ENCODE measurements at places on chromosomes 5 and 9.

GRCh38 chr5:132469380-132470009 is 21.1 kb downstream of the IRF1 start:
- DNase-seq = no peak

DNA sequence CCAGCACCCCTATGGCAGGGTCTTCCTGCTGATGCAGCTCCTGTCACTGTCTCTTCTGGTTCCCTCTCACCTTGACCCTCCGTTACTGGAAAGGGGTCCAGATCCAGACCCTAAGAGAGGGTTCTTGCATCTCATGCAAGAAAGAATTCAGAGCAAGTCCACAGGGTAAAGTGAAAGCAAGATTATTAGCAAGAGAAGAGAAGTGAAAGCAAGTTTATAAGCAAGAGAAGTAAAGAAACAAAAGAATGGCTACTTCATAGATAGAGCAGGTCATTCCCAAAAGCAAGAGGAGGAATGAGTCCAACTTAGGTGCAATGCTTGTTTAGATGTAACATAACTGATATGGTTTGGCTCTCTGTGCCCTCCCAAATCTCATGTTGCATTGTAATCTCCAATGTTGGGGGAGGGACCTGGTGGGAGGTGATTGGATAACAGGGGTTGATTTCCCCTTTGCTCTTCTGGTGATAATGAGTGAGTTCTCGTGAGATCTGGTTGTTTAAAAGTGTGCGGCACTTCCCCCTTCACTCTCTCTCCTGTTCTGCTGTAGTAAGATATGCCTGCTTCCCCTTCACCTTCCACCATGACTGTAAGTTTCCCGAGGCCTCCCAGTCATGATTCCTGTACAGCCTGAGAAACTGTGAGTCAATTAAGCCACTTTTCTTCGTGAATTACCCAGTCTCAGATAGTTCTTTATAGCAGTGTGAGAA is 183.3 kb downstream of the MED10 start:
- DNase-seq = no peak

GRCh38 chr9:122338994-122339393 is 31.8 kb upstream of the PTGS1 start:
- DNase-seq = no peak

GRCh38 chr9:134778841-134779411 is 101.7 kb upstream of the FCN2 start:
- DNase-seq = no peak

- no peak for DNase-seq
Measured at GRCh38 chr5:160061770-160062169, 52.8 kb downstream of the TTC1 start.

DNA sequence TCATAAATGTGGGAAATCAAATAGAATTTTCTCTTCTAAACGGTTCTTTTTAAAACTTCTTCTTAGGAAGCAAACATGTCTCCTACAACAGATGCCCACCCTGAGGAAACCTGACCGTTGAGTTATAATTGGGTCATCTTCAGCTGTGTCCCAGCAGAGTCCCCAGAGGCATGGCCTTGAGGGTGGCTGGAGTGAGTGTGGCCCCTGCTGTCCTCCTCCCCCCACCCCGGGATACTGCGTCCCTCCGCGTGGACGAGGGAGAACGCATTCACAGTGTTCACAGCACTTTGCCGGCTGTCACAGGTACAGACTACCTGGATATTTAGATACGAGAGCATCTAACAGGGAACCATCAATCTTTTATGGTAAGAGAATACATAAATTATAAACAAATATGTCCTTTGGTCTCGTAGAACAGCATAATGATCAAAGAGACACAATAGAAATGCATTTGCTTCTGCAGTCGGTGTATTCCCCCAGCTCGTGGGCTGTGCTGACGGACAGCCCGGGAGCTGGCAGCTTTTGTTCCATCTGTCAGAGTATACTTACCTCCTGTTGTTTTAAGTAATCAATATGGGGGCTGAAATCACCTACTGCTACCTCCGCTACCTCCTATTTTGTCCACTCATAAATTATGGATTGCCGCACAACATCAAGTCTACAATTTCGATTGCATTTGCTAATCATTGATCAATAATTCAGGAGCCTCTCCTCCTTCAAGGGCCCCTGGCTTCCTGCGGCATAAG is 214.7 kb downstream of the IRX2 start:
- DNase-seq = no peak

DNA sequence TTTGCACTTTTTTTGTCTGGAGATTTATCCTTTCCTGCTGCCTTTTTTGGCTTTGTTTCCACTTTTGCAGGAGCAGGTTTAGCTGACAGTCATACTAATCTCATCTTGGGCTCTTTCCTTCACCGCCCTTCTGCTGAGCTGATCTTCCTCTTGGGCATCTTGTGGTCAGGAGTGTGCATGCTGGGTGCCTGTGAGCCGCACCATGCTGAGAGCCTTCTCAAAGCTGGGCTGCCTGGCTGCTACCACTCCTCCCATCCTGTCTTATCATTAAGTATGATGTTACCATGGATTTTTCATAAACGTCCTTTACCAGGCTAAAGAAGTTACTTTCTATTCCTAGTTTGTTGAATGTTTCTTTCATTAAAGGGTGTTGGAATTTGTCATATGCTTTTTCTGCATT is 49.5 kb upstream of the MCCC2 start:
- DNase-seq = no peak

- DNase-seq = no peak
Measured at GRCh38 chr5:73831066-73831465, 205.1 kb downstream of the ARHGEF28 start.

DNA sequence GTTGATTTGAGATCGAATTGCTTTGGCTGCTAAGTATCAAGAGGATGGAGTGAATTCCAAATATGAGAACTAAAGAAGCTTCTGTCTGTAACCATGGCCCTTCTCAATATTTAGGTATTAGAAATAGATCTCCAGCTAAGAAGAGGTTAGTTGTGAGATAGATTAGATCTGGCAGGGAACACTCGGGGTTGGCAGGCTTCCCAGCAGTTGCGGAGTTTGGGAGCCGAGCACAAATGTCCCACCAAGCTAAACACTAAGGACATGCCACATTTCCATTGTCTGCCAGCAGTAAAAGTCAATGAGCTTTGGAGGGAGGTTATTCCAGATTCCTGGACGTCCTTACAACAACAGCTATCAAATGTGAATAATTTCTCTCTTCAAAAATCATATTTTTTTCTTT is 85.8 kb downstream of the TAF11L14 start:
- DNase-seq = no peak

- no peak for DNase-seq
Measured at GRCh38 chr9:33287087-33287490, 3.2 kb upstream of the NFX1 start.

DNA sequence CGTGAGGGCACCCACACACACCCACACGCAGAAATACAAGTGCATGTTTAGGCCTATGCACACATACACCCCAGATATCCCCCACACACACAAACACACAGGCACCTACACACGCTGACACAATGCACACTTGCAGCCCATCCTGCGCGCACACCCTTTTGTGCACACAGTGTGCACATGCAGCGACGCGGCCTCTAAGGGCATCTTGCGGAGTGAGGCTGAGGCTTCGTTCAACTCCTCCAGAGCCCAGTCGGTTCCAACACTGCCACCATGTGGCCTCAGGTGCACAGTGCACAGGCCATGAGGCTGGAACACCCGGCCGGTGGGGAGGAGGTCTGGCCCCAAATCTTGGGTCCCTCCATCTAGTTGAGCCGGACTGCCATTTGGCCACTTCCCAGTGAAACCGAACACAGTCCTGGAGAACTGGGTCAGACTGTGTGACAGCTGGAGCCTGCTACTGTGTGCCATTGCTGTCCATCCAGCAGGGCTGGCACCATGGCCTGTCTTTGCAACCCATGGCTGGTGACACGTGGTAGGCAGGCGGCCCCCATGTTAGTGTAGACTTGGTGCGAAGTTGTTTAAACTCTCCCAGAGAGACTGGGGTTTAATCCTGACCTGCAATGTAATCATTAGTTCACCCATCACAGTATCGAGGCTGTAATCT is 97.7 kb upstream of the MVB12B start:
- DNase-seq = peak; percentile 61

GRCh38 chr5:68277431-68277830 is 61.9 kb downstream of the PIK3R1 start:
- no peak for DNase-seq

GRCh38 chr5:33091571-33092363 is 349.0 kb upstream of the TARS1 start:
- no peak for DNase-seq

- no peak for DNase-seq
Measured at GRCh38 chr5:174777583-174777982, 53.2 kb downstream of the MSX2 start.

GRCh38 chr5:42429694-42430093 is 6.5 kb downstream of the GHR start:
- no peak for DNase-seq

DNA sequence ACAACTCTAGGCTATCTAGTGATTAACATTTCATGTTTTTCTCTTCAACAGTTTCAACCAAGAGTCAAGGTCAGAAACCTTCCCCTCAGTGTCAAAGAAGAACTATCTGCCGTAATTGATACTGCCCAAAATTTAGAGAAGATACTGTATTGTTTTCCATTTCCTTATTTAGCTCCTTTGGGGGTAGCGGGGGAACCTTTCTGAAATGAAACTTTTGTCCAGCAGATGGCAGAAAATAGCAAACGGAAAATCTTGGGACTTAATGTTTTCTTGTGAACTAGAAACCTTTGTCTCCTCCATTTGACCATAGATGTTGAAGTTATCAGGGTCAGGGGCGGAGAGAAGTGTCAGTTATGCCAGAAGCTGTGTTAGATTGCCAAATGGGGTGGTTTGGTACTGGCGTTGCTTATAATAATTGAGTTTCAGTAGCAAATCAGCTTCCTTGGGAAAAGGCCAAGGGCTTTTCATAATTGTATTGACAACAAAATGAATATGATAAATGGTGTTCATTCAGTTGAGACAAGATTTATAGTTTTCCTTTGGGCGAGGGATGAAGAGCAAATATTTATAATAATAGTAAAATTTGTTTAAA is 101.7 kb upstream of the TLX3 start:
- no peak for DNase-seq

DNA sequence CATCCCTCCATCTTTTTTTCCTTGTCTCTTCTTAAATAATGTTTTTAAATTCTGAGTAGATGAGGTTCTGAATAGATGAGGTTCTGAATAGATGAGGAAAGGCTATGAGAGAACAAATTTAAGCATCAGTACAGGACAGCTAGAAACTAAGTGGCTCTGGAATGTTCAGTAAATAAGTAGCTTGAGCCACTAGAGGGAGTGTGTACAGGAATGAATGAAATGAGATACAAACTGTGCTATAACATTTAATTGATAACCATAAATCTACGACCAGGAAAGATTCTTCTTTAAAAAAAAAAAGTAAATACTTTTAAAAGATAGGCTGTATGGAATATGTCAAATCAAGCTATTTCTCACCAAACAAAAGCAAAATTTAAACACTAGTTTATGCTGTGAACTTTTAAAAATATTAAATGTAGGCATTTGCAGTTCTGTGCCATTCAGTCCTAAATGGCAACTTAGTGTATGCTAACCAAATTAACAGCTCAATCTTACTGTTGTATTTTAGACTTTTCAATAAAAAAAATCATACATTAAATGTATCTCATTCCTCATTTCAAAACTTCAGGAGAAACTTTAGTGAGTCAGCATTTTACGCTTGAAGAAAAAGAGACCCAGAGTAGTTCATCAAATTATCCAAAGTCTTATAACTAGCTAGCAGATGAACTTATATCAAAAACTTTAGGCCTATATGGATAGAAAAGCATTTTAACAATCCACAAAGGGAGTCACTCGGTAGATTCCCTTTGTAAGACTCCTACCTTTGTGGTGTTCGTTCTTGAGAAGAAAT is 70.4 kb upstream of the SNX2 start:
- DNase-seq = no peak

All from stimulated activated CD4-positive, alpha-beta T cell treated with anti-CD3 and anti-CD28 coated beads, Interleukin-4, amount 100 ng/mL, for 48 hours (primary cell).